ENCODE measurements at places on chromosomes 2 and 18.

DNA sequence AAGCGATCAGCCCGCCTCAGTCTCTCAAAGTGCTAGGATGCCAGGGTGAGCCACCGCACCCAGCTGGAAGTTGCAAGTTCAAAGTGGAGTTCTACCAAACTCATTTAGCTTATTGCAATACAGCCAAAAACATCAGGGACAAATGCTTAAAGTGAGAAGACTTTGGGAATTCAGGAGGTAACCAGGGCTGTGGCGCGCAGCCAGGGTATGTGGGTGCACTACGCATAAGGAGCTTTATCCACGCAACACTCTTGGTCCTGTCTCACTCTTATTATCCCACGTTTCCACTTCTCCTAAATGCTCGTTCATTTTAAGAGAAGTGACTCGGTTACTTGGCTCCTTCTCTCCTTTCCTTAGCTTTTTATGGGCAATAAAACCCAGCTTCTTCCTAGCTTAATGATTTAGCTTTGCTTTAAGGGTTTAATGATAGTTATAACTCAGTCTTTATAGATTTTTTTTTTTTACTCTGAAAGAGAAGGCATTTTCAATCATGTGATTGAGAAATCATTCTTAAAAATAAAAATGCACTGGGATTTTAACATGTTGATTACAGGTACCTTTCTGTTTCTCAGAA, 199.8 kb downstream of the KCNE4 start:
- DNase-seq: no peak

- DNase-seq: no peak
Observed at GRCh38 chr2:46499392-46499785, 20.0 kb downstream of the TMEM247 start.

DNA sequence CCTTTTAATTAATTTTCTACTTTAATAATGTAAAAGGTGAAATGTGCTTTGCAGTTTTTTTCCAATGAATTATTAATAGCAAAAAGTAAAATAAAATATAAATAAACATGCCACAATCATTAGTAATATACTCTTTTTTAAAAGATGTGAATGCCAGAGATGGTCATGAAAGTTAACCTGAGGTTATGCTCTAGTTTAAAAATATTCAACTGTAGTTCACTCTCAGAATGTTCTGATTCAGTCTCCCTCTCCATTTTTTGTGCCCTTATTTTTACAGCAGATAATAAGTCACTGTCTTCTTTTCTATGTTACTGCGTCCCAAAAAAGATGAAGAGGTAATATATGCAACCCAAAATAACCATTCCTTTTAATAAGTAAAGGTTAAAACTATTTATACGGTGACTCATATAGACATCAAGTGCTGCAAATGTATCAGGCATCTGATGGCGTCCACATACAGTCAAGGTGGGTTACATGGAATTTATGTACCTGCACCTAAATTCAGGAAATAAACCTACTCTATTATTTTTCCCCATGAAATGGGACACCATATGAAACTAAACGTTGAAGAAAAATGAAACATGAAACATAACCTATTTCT, 153.6 kb upstream of the ZNF804A start:
- DNase-seq: no peak

- no peak for DNase-seq
Observed at GRCh38 chr18:62738639-62739038, 23.3 kb downstream of the PHLPP1 start.

DNA sequence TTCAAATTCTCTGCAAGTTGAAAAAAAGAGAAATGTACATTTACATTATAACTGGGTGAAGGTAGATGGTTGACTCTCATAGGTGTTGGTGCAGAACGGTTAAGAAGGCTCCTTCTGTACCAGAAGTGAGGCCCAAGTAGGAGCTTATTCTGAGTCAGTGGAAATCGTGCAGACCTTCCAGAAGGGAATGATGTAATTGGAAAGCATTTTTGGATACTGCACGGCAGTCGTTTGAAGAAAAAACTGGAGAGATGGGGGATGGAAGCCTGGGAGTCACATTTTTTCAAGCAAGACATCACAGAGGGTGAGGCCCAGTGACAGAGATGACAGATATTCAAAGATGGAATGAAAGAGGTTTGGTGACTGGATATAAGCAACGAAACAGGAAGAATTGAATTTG, 39.4 kb downstream of the HRH4 start:
- no peak for DNase-seq

DNA sequence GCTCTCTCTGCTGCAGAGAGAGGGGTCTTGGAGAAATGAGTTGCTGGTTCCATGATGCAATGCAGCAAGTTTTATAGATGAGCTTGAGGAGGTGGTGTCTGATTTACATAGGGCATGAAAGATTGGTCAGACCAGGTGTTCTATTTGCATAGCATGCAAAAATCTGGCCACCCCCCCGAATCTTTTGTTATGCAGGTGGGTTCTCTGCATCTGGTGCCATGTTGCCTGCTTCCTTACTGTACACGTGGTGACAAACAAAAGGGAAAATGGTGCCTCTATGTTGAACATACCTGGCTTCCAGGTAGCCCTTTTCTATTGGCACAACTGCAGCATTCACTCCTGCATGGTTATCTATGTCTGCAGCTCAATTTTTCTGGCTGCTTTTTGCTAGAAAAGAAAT, 169.4 kb downstream of the GALNT1 start:
- DNase-seq: no peak

- no peak for DNase-seq
Observed at GRCh38 chr2:148592791-148593190, 51.8 kb upstream of the EPC2 start.

DNA sequence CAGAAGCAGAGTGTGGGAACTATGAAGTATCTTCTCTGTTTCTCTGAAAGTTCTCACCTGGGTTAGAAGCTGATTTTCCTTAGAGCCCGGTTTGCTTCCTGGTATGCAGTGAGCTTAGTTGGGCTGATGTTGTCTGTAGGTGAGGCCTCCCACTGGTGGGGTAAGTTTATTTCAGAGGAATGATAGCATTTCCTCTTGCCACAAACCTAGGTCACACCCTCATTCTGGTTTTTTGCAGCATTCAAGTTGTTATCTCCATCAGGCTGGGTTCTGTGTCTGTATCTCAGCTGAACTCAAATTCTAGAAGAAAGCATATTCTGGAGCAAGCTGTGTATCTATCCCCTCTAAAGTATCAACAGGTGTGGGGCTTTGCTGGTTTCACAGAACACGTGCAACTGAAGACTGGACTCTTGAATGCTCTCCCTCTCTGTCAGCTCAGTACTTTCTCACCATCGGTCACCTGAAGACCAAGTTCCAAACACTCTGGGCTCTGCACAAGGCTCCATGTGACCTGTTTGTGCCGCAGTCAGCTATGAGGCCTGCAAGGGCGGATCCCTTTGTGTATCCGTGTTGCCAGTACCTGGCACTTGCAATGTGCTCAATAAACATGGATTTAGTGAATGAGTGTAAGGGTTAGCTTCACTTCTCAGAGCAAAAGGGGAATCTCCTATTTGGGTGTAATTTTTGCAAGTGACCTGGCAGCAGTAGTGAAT, 49.5 kb upstream of the MBOAT2 start:
- DNase-seq: no peak

DNA sequence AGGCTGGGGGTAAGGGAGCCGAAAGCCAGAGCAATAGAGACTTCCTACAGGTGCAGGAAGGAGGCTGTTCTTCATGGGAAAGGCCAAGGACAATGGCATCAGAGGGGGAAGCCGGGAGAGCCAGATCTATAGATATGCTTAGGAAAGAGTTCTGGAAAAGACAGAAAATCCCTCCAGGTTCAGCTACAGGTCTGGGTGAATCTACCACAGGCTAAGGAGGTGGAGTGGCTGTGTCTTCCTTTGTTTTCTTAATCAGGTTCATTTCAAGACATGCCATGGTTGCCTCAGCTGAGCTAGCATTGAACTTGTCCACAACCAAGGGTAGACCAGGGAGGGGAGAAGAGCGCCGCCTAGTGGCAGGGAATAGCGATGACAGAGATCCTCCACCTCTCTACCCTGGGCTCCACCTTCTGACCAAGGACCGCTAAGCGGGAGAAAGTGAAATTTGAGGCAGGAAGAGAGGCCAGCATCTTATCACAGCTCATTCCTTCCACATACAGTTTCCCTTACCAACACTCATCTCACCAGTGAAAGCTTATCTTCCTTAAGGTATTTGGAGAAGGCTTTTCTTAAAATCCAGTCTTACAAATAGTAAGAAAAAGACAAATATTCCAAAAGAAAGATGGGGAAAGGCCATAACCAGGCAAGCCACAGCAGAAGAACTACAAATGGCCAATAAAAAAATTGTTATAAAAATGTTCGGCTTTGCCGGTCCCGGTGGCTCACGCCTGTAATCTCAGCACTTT, 74.2 kb downstream of the VIT start:
- DNase-seq: no peak

GRCh38 chr2:221969087-221969829, 329.5 kb downstream of the PAX3 start:
- DNase-seq: no peak

GRCh38 chr2:28624793-28625701, 126.6 kb upstream of the PPP1CB start:
- peak; percentile 54 for DNase-seq

- no peak for DNase-seq
Observed at GRCh38 chr2:218065239-218066006, 3.6 kb upstream of the RUFY4 start.

- DNase-seq: no peak
Observed at GRCh38 chr2:121103960-121104359, 181.0 kb downstream of the TFCP2L1 start.

Measured in T-helper 17 cell (primary cell).